Neural crest cell (in vitro differentiated cells): ENCODE measurements at places on chromosomes 11 and 22.

GRCh38 chr11:60513496-60514460, 1.4 kb upstream of the MS4A13 start:
- H3K36me3 ChIP-seq, result no peaks in the 10 kb centered on the region
- H3K27ac ChIP-seq, result no peak overlapping the region
- DNase-seq, result no peak
- no peak overlapping the region for H3K4me3 ChIP-seq
- H3K27me3 ChIP-seq, result no peaks in the 10 kb centered on the region

GRCh38 chr11:132942611-132943356, 589.5 kb downstream of the OPCML start:
- DNase-seq, result peak; percentile 23
- peak overlapping the region; percentile 88 for H3K4me3 ChIP-seq
- H3K36me3 ChIP-seq, result no peaks in the 10 kb centered on the region

GRCh38 chr11:92979176-92979575, 9.7 kb downstream of the MTNR1B start:
- no peak overlapping the region for H3K4me3 ChIP-seq
- H3K27ac ChIP-seq, result no peak overlapping the region
- no peaks in the 10 kb centered on the region for H3K36me3 ChIP-seq
- peaks cover 19% of the 10 kb centered on the region for H3K4me1 ChIP-seq
- no peaks in the 10 kb centered on the region for H3K27me3 ChIP-seq

DNA sequence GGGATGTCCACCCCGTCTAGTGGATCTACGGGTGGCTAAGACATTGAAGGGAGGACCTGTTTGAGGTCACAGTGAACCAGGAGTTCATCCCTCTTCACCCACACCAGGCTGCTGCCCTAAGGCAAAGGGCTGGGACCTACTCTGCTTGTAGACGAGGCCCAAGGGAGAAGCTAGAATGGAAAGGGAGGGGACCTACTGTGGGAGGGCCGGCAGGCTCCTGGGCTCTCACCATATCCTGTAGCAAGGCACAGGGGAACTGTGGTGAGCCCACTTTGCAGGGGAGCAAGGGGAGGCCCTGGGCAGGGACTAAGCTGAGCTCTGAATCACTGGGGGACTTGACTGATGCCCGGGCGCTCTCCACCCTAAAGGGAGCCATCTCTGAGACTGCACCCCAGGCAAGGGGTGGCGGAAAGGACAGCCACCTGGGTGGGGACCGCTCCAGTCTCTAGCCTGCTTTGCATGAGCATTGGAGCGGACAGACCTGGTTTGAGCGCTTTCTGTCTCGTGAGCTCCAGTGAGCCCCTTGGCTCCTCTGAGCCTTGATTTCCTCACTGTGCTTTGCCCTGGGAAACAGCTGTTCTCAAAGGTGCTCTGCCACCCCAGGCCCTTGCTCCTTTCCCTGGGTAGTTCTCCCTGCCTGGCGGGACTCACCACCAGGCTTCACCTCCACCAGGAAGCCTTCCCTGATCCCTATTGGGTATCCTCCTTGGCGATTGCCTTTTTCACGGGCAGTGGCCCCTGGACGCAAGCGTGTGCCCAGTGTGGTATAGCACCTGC, 24.2 kb downstream of the PARVG start:
- DNase-seq, result no peak
- peaks cover 3% of the 10 kb centered on the region for H3K27me3 ChIP-seq
- H3K4me1 ChIP-seq, result no peaks in the 10 kb centered on the region
- no peak overlapping the region for H3K4me3 ChIP-seq
- H3K36me3 ChIP-seq, result no peaks in the 10 kb centered on the region

DNA sequence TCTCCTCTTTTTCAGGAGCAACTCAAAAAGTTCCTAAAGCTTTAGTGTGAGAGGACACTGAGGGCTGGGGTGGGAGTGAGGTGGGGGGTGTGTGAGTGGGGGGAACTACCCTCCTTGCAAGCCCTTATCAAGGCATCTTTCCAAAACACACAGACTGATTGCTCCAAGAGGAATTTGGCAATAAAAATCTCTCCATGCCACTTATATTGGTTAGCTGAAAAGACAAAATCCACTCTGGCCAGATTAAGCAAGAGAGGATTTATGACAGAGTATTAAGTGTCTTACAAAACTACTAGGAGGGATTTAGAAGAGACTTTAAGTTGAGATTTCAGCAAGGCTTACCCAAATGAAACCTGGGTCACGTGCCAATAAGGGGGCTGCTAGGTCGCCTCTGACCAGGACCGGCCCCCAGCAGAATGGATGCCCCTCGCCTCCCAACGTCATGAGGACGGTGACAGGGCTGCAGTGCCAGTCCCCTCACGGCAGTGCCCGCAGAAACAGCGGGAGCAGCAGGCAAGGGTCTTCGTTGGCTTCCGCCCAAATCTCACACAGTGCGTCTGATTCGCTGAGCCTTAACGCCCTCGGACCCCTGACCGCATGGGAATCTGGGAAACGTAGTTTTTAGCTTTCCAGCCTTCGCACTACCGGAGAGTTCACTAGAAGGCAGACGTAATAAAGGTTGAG, 22.1 kb upstream of the CTR9 start:
- H3K36me3 ChIP-seq, result no peaks in the 10 kb centered on the region
- H3K4me3 ChIP-seq, result peak overlapping the region; percentile 77
- no peak overlapping the region for H3K27ac ChIP-seq
- peaks cover 2% of the 10 kb centered on the region for H3K27me3 ChIP-seq
- DNase-seq, result peak; percentile 53

GRCh38 chr11:91972665-91973266, 251.9 kb upstream of the FAT3 start:
- H3K4me3 ChIP-seq, result no peak overlapping the region
- no peaks in the 10 kb centered on the region for H3K36me3 ChIP-seq
- H3K27ac ChIP-seq, result no peak overlapping the region
- H3K27me3 ChIP-seq, result no peaks in the 10 kb centered on the region
- peaks cover 14% of the 10 kb centered on the region for H3K4me1 ChIP-seq
- no peak for DNase-seq

- no peak for DNase-seq
- H3K27me3 ChIP-seq, result no peaks in the 10 kb centered on the region
- no peaks in the 10 kb centered on the region for H3K36me3 ChIP-seq
- no peak overlapping the region for H3K4me3 ChIP-seq
Measured at GRCh38 chr22:20602609-20603164, 95.3 kb downstream of the MED15 start.

DNA sequence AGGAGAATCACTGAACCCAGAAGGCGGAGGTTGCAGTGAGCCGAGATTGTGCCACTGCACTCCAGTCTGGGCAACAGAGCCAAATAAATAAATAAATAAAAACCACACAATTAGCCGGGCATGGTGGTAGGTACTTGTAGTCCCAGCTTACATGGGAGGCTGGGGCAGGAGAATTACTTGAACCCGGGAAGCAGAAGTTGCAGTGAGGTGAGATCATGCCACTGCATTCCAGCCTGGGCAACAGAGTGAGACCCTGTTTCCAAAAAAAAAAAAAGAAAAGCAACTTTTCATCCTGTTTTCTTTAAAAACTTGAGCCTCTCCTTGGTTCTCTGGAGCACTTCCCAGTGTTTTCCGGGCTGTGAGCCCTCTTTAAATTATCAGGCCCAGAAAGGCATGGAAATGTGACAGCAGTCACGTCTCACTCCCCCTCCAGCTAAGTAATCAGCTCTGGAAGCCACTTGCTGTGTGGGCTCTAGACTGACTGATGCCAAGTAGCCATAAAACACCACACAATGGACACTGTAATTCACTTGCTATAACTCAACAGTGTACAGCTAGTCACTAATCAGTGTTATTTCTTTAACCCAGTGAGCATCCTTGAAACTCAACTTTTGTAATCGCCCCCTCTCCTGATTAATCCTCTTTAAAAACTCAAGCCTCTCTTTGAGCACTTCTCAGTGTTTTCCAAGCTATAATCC, 13.0 kb upstream of the MCHR1 start:
- DNase-seq, result no peak
- no peaks in the 10 kb centered on the region for H3K27me3 ChIP-seq
- H3K4me3 ChIP-seq, result no peak overlapping the region
- peaks cover 23% of the 10 kb centered on the region for H3K4me1 ChIP-seq
- H3K27ac ChIP-seq, result no peak overlapping the region

- H3K4me1 ChIP-seq, result no peaks in the 10 kb centered on the region
- H3K36me3 ChIP-seq, result no peaks in the 10 kb centered on the region
- no peak overlapping the region for H3K4me3 ChIP-seq
Measured at GRCh38 chr11:101474666-101475065, 109.1 kb downstream of the TRPC6 start.

GRCh38 chr22:26949193-26949592, 291.8 kb downstream of the MIAT start:
- no peak overlapping the region for H3K27ac ChIP-seq
- peaks cover 26% of the 10 kb centered on the region for H3K27me3 ChIP-seq
- peaks cover 22% of the 10 kb centered on the region for H3K4me1 ChIP-seq
- peak; percentile 11 for DNase-seq

DNA sequence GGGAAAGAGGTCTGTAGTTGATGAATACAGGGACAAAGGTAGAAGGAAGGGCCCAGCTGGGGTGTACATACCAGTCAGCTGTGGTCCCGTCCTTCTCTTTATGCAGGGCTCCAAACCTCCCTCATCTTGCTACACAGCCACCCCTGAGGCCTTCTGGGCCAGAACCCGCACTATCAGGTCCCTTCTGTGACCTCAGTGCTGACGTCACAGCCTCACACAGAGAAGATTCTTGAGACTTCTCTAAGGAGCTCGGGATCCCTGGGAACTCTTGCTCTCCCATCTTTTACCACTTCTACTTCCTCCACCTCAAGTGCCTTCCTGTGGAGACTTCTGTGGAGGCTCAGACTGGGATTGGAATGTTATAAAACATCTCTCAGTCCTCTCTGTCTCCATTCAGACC, at the start of gene UBQLN3:
UBQLN3 (minus strand) TSS at position 155 of the 400 bp plus-strand sequence. CDS start 399 bp downstream, outside the sequence.
- no peak within 1 kb of the TSS for H3K27ac ChIP-seq
- H3K27me3 ChIP-seq, result peaks cover 2% of the 10 kb centered on the region
- no peaks in the 10 kb centered on the region for H3K4me1 ChIP-seq
- no peak within 1 kb of the TSS for H3K4me3 ChIP-seq
- H3K36me3 ChIP-seq, result no peaks in the 10 kb centered on the region

DNA sequence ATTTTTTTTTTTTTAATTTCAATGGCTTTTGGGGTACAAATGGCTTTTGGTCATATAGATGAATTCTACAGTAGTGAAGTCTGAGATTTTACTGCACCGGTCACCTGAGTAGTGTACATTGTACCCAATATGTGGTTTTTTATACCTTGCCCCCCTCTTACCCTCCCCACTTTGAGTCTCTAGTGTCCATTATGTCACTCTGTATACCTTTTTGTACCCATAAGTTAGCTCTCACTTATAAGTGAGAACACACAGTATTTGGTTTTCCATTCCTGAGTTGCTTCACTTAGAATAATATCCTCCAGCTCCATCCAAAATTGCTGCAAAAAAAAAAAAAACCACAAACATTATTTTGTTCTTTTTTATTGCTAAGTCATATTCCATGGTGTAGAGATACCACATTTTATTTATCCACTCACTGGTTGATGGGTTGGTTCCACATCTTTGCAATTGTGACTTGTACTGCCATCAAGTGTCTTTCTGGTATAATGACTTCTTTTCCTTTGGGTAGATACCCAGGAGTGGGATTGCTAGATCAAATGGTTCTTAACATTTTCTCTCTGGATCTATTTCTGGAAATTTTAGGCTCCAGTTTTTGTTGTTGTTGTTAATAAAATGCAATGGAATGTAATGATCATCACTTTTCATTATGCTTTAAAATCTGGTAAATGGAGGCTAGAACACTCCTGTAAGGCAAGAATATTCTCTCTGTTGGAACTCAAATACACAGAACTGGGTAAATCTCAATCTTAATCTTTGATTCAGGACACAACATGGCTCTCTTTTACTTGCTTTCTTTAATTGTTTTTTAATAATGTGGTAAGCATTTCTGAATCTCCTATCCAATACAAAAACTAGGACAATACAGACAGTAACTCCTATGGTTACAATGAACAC, 10.3 kb downstream of the NEAT1 start:
- no peaks in the 10 kb centered on the region for H3K36me3 ChIP-seq
- H3K27ac ChIP-seq, result no peak overlapping the region
- no peak overlapping the region for H3K4me3 ChIP-seq

DNA sequence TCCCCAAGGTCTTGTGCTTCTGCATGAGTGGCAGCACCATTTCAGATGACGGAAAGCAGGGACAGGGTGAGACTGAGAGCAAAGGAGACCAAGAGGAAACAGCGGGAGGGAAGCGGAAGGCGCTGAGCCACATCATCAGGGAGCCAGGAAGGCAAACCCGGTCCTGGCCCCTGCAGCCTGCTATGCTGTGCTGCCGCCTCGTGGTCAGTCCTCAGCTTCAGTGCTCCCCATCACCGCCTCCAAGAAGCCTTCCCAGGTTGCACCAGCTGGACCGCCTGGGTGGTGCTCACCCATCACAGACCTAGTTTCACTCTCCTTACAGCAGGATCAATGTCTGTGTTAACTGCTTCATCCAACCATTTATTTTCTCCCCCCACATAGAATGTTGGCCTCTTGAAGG, 73.0 kb upstream of the PHF21B start:
- peaks cover 5% of the 10 kb centered on the region for H3K36me3 ChIP-seq
- DNase-seq, result peak; percentile 16
- no peaks in the 10 kb centered on the region for H3K4me1 ChIP-seq
- peaks cover 18% of the 10 kb centered on the region for H3K27me3 ChIP-seq

GRCh38 chr11:130603335-130603906, 155.0 kb downstream of the ADAMTS15 start:
- no peak for DNase-seq
- no peaks in the 10 kb centered on the region for H3K27me3 ChIP-seq
- no peaks in the 10 kb centered on the region for H3K36me3 ChIP-seq

DNA sequence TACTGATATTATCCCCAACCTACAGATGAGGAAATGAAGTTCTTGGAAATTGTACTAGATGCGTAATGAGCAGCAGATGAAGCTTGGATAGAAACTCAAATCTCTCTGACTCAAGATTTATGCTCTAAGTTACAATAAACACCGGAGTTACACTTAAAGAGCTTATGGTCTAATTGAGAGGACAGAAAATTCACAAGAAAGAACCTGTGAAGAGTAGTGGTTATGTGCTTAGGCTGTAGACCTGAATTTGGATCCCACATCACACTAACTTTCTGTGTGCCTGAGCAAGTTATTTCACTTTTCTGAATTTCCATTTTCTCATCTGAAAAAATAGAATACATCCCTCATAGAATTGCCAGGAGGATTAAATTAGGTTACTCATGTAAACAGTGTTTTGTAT, 58.5 kb downstream of the FLI1 start:
- peaks cover 4% of the 10 kb centered on the region for H3K4me1 ChIP-seq
- no peaks in the 10 kb centered on the region for H3K36me3 ChIP-seq
- peaks cover 3% of the 10 kb centered on the region for H3K27me3 ChIP-seq
- no peak for DNase-seq
- no peak overlapping the region for H3K4me3 ChIP-seq
- no peak overlapping the region for H3K27ac ChIP-seq

GRCh38 chr11:126697936-126698335, 302.6 kb downstream of the KIRREL3 start:
- H3K4me1 ChIP-seq, result peaks cover 59% of the 10 kb centered on the region
- H3K4me3 ChIP-seq, result no peak overlapping the region
- no peaks in the 10 kb centered on the region for H3K36me3 ChIP-seq
- no peaks in the 10 kb centered on the region for H3K27me3 ChIP-seq
